ENCODE measurements at places on chromosomes 1 and 21.
A peak's percentile ranks its signal among the peaks of the same experiment; 100 is the strongest.

- DNase-seq, result no peak
Observed at GRCh38 chr1:98030483-98030882, 109.6 kb upstream of the DPYD start.

GRCh38 chr1:220370041-220370700 lies 97.9 kb upstream of the RAB3GAP2 start:
- DNase-seq, result no peak

DNA sequence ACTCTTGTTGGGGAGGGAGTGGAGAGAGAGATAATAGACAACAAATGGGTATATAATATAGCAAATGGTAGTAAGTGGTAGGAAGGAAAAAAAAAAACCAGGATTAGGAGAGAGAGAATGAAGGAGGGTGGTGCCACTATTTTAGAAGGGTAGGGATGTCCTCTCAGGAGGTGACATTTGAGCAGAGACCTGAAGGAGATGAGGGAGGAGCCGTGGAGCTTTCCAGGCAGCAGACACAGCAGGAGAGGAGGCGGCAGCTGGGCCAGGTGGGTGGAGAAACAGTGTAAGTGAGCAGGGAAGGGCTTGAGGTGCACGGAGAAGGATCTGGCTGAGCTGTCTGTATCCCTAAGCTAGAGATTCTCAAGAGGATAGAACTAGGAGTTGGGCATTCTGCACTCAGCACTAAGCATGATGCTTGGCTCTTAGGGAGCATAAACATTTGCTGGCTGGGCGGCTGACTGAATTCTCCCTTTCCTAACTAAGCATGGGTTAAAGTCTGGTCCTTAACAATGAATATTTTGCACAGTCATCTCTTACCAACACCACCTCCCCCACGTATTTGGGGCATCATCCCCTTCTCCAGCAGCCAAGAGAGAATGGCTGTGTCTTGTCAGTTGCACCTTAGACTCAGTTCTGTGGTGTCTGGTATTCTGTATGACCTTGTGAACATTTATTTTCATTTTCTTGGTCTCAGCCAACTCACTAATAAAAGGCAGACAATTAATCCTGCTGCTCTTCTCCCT lies 27.6 kb upstream of the SARS1 start:
- no peak for DNase-seq

GRCh38 chr1:218424502-218424901 lies 79.4 kb downstream of the TGFB2 start:
- no peak for DNase-seq

DNA sequence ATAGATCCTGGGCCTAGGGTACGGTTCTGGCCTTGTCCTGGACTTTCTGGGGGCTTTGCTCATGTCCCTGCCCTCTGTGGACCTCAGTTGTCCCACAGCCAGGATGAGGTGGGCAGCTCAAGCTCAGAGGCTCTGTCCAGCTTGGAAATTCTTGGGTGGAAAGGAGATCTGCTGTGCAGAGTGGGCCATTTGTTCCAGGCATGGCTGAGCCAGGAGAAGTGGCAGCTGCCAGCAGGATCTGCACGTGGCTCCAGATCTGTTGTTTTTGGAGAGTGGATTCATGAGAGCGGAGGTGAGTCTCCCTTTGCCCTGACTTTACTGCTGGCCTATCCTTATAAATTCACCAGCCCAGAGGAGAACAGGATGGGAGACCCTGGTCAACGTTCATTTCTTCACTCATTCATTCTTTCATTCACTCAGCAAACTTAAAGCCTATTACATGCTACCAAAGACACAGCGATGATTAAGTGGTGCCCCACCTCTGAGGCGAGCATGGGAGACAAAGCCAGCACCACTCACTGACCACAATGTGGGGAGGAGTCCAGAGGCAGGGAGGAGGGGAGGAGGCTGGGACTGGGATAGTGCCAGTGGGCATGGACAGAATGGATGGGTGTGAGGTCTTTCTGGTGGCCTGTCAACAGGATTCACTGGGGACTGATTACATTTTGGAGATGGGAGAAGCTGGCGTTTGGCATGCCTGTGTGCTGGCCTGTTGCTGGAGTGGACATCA lies 205.1 kb downstream of the TRABD2B start:
- DNase-seq, result no peak

- DNase-seq, result no peak
Observed at GRCh38 chr21:14613486-14614224, 67.5 kb upstream of the SAMSN1 start.

- no peak for DNase-seq
Observed at GRCh38 chr1:222370081-222370912, 177.6 kb downstream of the HHIPL2 start.

DNA sequence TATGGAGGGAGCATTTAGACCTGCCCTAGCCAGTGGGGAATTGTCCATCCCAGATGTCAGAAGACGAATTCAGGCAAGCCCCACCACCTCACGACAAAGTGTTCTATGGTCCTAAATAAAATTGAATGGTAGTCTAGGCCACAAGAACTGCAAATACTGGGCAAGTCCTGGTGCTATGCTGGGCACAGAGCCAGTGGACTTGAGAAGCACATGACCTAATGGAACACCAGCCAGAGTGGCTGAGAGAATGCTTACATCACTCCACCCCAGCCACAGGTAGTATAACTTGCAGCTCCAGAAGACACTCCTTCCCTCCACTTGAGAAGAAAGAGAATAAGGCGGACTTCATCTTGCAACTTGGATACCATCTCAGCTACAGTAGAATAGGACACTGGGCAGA lies 567.3 kb upstream of the CXADR start:
- no peak for DNase-seq

- DNase-seq, result no peak
Observed at GRCh38 chr1:158491316-158491715, 19.3 kb downstream of the OR10R2 start.

- DNase-seq, result peak; percentile 22
Observed at GRCh38 chr21:38126666-38127303, 130.0 kb upstream of the KCNJ15 start.

DNA sequence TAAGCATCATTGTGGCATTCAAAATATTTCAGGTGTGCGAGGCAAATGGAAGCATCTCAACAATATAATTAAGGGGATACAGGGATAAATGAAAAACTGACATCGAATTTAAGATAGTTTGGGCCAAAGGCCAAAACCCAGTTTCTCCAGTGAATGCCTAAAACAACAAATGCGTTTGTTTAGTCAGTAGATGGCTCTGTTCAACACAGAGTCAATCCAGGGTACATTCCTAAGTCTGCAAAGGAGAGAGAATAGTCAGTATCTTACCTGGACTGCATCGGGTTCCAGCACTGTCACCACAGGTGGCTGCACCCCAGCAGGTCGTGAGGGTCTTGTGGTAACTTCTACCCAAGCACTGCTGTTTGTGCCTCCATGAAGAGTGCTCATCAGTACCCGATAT lies 321.1 kb downstream of the KCTD3 start:
- DNase-seq, result no peak

Data from activated naive CD4-positive, alpha-beta T cell treated with Interleukin-2 at 50 U/mL for 16 hours (primary cell).